ENCODE measurements at places on chromosomes 2 and 18.

DNA sequence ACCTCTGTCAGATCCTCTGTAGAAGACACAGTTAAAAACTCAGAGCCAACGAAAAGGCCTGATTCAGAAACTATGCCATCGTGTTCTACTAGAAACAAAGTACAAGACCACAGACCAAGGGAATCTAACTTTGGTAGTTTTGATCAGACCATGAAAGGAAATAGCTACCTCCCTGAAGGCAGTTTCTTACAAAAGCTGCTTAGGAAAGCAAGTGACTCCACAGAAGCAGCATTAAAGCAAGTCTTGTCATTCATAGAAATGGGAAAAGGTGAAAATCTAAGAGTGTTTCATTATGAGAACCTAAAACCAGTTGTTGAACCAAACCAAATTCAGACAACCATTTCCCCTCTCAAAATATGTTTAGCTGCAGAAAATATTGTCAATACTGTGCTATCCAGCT is 58.2 kb downstream of the FSIP2 start:
- no peak for DNase-seq

- DNase-seq, result no peak
Measured at GRCh38 chr2:29777161-29777560, 144.2 kb downstream of the ALK start.

GRCh38 chr2:72676341-72677025 is 149.3 kb downstream of the EXOC6B start:
- DNase-seq, result no peak

DNA sequence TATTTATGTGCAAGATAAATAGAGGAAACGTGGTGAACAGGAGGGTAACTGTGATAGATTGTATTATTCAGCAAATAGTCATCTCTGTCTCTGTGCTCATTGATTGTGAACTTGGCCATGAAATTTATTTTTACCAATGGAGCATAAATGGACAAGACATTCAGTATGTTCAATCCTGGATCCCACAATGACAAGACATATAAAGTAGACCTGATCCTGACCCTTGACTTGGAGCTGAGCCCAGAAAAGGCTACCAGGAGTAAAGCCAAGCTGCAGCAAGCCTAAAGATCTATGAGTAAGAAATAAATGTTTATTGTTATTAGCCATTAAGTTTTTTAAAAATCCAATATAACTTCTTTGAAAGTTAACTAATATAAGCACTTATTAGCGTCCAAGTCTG is 531.2 kb downstream of the PIK3C3 start:
- no peak for DNase-seq

DNA sequence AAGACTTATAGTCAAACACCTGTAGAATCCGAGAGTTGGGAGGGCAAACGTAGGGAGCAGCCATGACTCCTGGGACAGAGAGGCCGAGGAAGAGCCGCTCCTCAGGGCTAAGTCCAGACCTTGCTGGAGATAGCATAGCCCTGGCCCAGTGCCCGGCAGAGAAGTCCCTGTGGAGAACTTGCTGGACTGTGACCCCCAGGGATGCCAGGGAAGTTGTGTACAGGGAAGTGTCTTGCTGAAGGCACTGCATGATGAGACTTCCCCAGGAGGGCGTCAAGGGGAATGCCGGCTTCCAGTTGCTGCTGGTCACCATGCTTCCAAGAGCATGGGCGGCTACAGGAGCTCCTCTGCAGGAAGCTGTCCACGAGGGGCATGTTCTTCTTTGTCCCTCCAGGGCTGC is 8.6 kb upstream of the CNDP1 start:
- DNase-seq, result no peak

DNA sequence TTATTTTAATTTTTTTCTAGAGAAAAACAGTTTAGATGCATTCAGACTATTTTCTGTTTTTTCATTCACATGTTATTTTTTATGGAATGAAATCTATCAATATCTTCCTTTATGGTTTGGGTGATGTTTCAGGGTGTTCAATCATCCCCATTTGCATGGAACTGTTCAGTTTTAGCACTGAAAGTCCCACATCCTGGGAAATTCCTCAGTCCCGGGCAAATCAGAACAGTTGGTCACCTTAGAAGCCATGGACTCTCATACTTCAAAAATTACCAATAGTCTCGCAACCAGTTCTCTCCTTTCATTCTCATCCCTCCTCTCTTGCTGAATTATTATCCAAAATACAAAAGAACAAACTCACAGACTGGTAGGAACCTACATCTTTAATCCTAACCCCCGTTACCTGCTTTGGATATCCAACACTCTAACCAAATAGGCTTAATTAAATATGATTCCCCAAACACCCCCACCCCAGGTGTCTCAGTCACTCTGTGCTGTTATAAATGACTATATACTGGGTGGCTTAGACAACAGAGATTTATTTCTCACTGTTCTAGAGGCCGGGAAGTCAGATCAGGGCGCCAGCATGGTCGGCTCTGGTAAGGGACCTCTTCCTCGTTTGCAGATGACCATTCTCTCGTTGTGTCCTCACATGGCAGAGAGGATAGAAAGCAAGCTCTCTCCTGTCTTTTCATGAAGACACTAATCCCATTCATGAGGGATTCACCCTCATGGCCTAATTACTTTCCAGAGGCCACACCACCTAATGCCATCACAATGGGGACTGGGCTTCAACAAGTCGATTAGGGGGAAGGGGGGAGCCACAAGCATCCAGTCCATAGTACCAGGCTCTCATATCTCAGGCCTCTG is 57.7 kb upstream of the SLC1A4 start:
- no peak for DNase-seq

DNA sequence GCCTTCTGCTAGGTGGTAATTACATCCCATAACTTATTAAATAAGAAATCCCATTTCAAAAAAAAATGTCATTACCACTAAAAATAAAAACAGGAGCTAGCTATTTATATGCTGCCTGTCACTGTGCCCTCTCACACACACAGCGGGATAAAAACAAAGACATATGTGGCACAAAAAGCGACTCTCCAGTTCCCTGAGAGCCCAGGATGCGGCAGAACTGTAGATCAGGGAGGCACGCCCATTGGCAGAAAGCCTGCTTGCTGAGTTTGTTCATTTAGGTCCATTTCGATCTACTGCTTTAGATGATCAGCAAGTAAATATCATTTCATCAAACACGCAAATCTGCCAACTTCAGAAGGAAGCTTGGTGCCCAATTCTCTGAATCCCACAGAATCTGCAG is 124.4 kb downstream of the TMEM163 start:
- DNase-seq, result no peak

GRCh38 chr2:54724560-54725342 is 1.3 kb downstream of the EML6 start:
- peak; percentile 75 for DNase-seq

- DNase-seq, result no peak
Measured at GRCh38 chr2:33437815-33438214, 38.6 kb upstream of the RASGRP3 start.

DNA sequence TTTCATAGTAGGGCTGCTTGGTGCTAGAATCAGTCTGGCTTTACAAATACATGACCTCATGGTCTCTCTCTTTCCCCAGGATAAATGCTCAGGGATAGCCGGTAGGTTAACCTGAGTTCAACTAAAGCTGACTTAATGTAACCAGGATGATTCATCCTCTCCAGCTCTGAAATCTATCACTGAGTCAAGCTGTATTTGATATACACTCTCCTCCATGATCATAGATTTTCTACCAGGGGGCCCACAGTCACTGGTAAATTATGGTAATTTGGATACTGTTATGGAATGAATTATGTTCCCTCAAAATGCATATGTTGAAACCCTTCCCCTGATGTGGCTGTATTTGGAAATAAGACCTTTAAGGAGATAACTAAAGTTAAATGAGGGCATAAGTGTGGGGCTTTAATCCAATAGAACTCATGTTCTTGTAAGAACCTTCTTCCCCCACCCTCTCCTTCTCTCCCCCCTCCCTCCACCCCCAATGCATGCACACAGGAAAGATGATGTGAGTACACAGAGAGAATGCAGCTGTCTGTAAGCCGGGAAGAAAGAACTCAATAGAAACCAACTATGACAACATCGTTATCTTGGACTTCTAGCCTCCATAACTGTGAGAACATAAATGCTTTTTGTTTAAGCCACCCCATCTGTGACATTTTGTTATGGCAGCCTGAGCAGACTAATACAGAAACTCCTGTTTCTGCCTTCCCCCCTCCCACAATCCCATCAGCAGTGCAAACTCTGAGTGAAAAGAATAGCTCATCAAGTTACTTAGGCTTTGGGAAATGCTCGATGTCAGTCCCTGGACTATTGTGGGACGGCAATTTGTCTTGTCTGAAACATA is 134.9 kb upstream of the KYNU start:
- no peak for DNase-seq

DNA sequence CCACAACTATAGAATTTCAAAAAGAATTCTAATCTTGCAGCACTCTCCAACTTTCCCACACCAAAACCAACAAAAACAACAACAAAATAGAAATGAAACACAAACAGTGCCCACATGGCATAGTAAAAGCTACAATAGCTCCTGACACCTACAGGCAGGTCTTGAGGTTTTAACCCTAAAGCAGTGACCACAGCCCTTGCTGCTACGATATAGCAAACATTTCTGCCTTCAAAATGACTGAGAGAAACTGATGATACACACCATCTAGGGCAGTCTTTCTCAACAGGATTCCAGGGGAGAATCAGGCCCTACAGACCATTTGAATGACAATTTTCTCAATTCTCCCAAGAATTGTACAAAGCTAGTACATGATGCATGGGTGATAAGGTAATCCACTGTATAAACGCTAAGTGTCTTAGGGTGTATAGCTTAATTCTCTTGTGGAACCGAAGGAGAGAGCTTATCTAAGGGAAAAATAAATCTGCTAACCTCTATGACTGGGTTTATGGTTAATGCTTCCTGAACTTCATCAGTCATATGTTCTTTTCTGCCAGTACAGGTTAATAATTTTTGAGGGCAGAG is 46.5 kb downstream of the TRAK2 start:
- no peak for DNase-seq

GRCh38 chr18:44232500-44232899 is 448.2 kb upstream of the SETBP1 start:
- no peak for DNase-seq

- DNase-seq, result no peak
Measured at GRCh38 chr2:54077088-54077900, 38.1 kb upstream of the ACYP2 start.

- DNase-seq, result no peak
Measured at GRCh38 chr2:131023758-131024157, 69.5 kb downstream of the FAM168B start.

DNA sequence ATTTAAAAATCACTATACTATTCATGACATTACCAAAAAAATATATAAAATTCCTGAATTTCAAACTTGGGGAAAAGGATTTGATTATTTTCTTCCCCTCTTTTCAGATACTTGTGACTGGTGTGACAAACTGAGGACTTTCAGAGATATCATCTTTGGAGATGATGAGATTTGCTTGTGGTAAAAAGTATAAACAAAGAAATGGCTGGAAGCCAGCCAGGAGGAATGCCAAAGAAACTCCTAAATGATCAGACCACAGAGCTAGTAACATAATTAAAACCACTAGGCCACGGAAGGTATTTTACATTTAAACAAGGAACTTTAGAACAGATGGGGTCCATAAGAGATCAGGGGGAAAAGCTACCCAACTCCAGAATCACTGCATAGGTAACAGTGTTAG is 58.7 kb downstream of the PIGN start:
- no peak for DNase-seq

GRCh38 chr2:145598434-145598833 is 1078.5 kb upstream of the ZEB2 start:
- DNase-seq, result no peak

GRCh38 chr18:78092901-78093300 is 843.3 kb downstream of the GALR1 start:
- no peak for DNase-seq

- DNase-seq, result no peak
Measured at GRCh38 chr18:56197241-56197859, 441.0 kb downstream of the TXNL1 start.

DNA sequence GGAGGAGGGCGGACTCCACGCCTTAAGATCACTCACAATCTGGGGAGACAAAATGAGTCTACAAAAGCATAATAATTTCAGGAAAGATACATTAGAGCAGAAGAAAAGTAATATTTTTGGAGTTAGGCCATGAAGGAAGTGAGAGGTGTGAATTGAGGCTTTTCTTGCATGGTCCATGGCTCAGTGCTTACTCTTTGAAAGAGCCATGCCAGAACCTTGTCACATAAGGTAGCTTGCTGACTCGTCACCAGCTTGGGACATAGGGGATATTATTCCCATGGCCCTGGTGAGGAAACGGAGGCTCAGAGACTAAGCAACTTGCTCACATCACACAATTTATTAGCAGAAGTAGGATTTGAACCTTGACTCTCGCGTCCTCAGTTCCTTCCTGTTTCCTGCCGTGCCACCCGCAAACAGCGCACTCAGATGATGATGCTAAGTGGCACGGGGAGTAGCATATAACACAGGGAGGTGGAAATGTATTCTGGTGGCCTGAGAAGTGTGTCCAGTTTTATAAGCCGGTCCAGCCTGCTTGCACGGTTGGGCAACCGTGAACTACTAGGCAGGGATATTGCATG is 312.2 kb upstream of the EPAS1 start:
- DNase-seq, result no peak

DNA sequence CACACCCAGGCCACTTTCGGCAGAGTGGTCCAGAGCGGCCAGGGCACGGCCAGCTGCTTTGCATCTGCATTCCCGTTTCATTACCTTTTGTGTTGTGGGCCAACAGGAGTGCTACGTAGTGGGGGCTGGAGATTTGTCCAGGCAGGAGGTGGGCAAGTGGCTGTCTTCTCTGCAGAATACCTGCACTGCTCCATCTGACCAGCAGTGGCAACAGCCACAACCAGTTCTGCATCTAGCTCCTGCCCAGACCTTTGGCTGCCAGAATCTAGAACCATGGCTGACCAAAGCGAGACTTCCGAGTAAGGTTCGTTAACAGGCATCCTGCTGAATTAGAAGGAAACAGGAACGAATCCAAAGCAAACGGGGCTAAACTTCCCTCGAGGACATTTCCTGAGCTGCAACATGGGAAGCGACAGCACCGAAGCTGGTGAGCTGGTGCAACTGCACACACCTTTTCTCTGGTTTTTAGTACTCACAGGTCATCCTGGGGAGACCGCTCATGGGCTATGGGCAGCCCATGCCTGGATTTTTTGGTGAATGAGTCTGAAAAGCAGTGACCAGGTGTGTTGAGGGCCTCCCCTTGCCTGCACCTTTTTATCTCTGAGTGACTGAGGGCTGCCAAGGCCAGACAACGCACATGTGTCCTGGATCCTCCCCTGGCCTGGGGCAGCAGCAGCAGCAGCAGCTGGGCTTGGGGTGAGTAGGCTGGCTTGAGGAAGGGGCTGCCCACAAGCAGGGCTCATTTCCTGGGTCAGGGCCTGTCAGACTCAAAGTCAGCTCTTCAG is 10.5 kb downstream of the GDF7 start:
- no peak for DNase-seq

DNA sequence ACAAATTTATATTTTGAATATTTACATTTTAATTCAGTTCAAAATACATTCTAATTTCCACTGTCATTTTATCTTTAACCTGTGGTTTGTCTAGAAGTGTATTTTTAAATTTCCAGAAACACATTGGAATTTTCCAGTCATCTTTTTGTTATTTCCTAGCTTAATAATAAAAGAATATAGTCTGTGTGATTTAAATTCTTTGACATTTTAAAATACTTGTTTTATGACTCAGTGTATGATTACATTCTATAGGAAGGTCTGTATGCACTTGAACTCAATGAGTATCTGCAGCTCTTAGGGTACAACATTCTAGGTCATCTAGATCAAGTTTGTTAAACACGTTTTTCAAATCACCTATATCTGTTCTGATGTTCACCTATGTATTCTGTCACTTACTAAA is 88.3 kb upstream of the MBOAT2 start:
- DNase-seq, result no peak

Data from NCI-H526 (cell line).